ENCODE measurements at places on chromosomes 3 and 15.

- no peak for DNase-seq
These were observed 205.9 kb downstream of the RPLP1 start for GRCh38 chr15:69658411-69658945.

DNA sequence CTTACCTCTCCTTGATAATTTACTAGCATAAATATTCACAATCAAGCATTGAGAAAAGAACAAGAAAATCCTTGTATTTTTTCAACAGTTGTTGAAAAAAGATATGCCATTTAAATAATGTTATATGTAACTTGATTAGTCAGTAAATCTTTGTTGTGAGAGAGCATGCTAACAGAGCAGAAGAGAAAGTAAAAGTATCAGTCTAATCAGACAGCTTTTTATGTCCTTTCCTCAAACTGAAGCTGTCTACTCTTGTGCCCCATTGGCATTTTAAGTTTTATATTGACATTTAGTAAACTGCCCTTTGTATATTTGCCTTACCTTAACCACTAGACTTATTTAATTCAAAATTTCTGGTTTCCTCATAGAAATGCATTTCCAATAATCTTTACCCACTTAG lies 668.7 kb downstream of the OTOL1 start:
- DNase-seq = no peak

- DNase-seq = no peak
These were observed 502.1 kb downstream of the ZBBX start for GRCh38 chr3:166877971-166878370.

- DNase-seq = no peak
These were observed 199.4 kb downstream of the KCNH8 start for GRCh38 chr3:19347671-19348070.

DNA sequence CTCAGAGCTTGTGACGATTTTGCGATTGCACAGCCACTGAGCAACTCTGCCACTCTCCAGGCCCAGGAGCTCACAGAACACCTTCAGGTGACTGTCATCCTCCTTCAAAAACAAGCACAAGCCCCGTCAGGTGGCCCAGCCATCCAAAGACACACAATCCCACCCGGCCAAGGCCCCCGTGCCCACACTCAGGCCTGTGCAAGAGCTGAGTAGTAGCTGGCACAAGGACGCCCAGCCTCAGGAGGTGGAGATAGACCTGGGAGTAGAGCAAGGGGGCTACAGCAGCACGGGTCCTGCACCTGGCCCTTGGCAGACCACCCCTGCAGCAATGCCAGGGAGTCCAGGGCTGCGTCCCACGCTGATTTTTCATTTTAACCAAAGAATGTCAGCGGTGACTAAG lies 34.6 kb downstream of the MYO5C start:
- no peak for DNase-seq

DNA sequence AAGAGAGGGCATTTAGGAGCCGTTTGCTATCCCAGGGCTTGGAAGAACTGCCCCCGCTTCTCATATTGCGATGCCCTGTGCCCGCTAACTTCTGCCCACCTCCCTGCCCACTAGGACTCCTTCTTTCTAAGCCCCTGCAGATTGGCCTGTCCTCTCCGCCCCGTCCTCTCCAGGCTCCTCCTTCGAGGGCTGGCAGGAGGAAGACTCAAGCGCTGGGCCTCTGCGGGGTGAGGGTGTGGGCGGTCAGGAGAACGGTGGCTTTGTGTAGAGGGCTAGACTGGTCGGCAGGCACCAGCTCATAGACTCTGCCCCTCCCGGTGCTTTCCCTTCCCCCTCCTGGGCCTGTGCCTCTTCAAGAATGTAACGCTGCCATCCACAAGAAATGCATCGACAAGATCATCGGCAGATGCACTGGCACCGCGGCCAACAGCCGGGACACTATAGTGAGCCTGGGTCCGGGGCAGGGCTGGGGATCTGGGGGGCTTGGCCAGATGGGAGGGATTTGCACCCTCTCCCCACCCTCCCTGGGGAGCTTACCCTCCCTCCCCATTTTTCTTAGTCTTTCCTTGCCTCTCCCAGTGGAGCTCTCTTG lies 21.9 kb downstream of the PRKCD start:
- no peak for DNase-seq

GRCh38 chr3:189941679-189942078 lies 179.0 kb downstream of the P3H2 start:
- no peak for DNase-seq

DNA sequence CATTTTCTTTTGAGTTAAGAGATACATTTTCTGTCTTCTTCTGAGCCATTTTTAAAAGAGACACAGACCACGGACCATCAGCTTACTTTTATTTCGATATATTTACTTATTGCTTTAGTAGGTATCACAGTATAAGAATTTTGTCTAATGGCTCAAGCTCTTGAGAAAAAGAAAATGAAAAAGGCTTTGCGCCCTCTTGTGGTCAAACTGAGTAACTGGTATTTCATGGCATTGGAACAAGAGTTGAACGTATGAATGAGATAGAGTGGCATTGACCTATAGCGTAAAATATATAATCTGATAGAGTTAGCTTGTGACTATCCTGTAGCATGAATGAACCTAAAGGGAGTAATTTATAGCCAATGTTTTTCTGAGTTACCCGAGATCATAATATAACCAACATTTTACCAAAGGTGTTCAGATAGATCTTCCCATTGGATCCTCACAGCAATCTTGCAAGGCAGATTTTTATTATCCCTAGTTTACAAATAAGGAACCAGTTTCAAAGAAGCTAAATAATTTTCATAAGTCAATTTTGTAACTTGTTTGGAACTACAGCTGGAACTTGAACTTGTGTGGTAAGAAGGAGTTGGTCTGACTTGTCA lies 154.6 kb downstream of the POLR2M start:
- DNase-seq = peak; percentile 76

DNA sequence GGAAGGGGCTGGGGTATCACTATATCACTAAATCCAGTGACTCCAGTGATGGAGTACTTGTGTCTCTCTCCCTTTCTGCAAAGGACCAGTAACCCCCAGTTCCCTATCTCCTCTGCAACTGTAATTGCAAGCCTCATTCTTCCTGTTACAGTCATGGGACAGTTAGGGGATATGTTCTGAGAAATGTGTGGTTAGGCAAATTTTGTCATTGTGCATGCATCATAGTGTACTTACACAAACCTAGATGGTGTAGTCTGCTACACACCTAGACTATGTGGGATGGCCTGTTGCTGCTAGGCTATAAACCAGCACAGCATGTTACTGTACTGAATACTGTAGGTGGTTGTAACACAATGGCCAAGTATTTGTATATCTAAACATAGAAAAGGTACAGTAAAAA lies 2.2 kb downstream of the VPS8 start:
- DNase-seq = no peak

DNA sequence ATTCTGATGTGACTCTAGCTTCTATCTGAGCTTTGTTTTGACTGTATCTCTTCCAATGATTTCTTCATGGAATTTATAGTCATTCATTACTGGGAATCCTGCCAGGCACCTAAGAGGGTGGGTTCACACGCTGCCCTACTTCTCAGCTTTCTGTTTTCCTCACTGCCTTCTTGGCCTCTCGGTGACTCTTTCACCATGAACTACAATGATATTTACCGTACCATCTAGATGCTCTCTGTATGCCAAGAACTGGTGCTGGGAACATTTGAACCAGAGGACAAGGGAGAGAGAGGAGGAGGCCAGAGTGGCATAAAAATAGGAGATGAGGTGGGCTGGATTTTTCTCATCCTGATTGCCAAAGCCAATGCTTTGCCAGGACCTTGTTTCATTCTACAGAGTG lies 280.0 kb upstream of the P2RY1 start:
- peak; percentile 23 for DNase-seq

DNA sequence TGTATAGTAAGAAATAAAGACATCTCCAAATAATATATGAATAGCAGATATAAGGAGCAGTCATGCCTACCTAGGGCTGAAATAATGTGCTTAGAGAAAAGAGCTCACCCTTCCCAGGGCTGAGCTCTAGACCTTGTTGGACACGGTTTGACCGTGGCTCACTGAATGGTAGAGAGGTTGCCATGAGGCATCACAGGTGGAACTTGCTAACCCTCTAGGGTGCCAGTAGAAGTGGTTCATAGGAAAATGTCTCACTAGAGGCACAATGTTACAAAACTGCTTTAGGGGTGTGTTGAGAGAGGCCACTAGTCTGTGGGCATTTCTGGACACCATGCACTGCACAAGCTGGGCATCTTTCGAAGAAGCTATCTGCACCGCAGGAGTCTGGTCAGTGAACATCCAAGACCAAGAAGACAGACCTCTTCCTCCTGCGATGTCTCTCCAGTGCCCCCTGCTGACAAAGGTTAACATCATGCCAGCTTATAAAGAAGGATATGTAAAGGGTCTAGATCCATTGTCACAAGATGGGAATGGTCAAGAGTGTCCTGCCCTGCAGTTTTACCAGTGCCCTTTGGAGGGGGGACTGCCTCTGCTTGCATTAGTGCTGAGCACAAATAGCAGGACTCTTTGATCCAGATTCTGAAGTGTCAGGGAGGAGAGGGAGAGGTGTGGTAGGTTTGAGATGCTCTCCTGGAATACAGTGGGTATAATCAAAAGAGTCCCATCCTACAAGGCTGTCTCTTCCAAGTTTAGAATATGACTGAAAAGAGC lies 266.8 kb downstream of the ZNF385D start:
- DNase-seq = peak; percentile 69

DNA sequence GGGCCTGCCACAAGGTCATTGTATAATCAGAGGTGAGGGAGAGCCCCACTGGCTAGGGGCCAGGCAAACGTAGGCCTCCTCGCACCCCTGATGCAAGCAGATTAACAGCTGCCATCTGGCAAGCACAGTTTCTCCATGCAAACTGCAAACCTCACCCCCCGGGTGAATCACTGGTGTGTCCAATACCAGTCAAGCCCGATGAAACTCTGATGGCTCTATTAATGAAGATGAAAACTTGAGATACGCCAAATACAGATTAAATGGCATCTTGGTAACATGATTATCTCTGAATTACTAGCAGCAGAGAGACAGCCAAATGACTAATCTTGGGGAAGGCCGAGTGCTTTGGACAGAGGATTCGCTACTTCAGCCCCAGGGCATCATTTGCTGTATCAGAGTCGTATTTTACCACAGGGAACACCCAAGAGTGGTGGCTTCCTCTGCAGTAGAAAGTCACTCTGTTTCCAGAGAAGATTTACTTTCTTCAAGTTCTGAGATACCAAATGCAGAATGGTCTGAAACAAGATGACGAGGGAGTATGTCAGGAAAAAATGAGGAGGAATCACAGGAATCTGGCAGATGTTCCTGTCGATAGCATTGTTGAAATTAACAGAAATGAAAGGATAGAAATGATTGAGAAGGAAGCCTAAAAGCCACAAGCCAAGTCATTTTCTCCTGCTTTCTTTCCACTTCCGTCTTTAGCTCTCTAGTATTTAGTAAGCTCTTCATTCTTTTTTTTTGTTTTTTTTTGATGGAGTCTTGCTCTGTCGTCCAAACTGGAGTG lies 96.2 kb upstream of the NR2F2 start:
- DNase-seq = no peak

- DNase-seq = no peak
These were observed 111.0 kb downstream of the ERC2 start for GRCh38 chr3:56357266-56357665.

GRCh38 chr15:87887177-87887576 lies 369.4 kb downstream of the NTRK3 start:
- no peak for DNase-seq

- no peak for DNase-seq
These were observed 183.4 kb upstream of the THRB start for GRCh38 chr3:24678021-24678420.

GRCh38 chr15:66907826-66908743 lies 157.3 kb upstream of the SMAD3 start:
- peak; percentile 85 for DNase-seq

GRCh38 chr15:81751256-81751655 lies 294.6 kb downstream of the MEX3B start:
- no peak for DNase-seq

DNA sequence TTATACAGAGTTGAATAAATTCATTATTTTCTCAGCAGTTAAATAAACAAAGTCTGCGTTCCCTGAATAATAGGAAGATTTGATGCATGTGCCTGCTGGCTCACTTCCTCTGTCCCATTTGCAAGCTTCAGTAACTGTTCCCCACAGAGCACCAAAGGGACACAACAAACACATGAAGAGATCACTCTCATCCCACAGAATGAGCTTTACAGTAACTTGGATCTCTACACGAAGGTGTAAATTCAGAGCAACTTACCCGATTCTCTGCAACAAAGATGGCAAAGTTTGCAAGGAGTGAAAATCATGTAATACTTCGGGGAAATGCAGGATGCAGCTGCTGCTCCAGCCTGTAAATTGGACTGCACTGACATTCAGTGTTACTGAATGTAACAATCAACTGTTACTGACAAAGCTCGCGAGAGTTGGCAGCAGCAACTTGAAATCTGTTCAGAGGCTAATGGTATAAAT lies at the start of gene BCHE:
BCHE (minus strand) TSS at position 366 of the 468 bp plus-strand sequence. CDS start 6,390 bp downstream, outside the sequence.
- peak; percentile 59 for DNase-seq

- no peak for DNase-seq
These were observed 293.0 kb downstream of the ADAMTS17 start for GRCh38 chr15:100048736-100049135.

- no peak for DNase-seq
These were observed 119.3 kb downstream of the SMAD6 start for GRCh38 chr15:66821307-66821706.

GRCh38 chr3:134340362-134340981 lies 33.8 kb downstream of the AMOTL2 start:
- no peak for DNase-seq

- no peak for DNase-seq
These were observed 110.2 kb downstream of the RBPMS2 start for GRCh38 chr15:64665179-64665578.
